ENCODE measurements at places on chromosomes 12 and 14. TPM values are rescaled to one million over a fixed set of nuclear protein-coding genes. Genes with fewer than 3 reads are reported as not detected.
A peak's percentile ranks its signal among the peaks of the same experiment; 100 is the strongest.

DNA sequence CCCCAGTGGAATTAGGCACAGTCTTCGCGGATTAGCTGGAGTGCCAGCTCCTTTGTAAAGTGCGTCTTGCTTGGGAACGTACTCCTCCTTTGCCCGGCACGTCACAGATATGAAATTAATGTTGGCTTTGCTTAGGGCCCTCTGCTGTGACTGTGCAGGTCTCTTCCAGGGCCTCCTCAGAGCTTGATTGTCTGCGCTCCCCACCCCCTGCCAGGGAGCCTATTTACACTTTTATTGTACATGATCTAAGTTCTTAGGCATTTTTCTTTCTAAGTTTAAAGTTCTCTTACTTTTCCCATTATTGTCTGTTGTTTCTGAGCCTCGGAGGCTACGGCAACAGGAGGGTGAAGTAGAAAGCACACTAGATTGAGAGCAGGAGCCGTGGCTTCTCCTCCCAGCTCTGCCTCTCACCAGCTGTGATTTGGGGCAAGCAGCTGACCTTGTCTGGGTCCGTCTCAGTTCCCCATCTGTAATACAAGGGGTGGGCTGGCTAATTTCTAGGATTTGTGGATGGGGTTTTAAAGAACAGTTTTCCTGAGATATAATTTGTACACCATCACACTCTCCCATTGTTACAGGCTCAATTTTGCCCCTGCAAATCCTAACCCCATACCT is 81.8 kb downstream of the TSPAN9 start:
- no peak for DNase-seq

DNA sequence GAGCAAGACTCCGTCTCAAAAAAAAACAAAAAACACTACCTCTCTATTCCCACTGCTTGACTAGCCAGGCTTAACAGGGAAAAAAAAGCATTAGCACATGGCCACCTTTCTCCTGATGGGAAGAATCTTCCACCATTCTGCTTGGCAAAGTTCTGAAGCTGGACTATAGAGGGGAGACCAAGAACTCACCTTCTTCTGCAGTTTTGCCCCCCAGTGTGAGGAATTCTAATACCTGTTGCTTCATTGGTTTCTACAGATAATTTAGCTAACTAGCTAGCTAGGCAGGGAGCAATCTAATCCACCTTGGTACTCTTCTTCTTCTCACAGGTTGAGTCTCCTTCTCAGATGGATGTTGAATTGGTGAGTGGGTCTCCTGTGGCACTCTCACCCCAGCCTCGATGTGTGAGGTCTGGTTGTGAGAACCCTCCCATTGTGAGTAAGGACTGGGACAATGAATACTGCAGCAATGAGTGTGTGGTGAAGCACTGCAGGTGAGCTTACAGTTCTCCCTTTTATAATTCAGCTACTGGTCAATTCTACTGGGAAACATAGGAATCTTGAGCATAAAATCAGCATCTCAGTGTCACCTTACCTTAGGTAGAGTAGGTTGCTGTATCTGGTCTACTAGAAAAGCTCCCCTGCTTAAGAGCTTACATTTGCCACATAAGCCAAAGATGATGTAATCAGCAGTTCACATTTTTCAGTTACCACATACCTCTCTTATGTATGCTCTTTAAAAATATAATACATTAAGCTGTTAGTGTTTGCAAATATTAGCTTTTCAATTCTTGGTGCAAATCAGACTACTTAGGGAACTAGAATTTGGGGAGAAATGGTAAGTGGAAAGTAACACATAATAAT is 16.0 kb downstream of the METTL3 start:
- no peak for DNase-seq

GRCh38 chr12:6606331-6607131 is 648 bp downstream of the CHD4 start:
- DNase-seq = peak; percentile 37

DNA sequence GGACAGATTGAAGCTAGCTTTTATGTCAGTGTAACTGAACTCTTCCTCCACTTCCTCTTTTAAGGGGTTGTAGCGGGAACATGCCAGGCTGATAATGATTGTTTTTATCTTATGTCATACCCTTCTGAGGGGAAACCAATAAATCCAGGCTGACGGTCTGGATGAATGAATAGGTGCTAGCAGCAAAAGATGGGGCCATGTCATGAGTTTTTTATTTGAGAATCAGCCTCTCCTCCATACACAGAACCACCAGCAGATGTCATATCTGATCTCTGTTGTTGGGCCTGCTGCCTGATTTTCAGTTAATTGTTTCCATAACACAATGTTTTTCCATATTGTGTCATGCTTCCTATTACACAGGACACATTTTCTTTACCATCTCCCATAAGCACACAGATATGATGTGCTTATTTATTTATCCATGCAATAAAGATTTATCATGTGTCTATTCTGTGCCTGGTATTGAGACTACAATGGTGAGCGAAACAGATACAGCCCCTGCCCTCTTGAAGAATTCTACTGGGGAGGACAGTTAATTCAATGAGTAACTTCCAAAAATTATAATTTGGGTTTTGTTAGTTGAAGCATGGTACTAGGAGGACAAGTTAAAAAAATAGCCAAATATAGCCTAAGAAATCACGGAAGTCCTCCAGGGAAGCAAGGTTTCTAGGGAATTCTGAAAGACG is 33.6 kb upstream of the CRY1 start:
- no peak for DNase-seq

GRCh38 chr14:54691525-54692283 is 124.8 kb downstream of the SAMD4A start:
- peak; percentile 71 for DNase-seq

GRCh38 chr12:89470741-89471509 is 53.7 kb downstream of the GALNT4 start:
- DNase-seq = no peak

GRCh38 chr14:94464290-94464689 is 11.7 kb upstream of the SERPINA11 start:
- DNase-seq = no peak

Gene AGAP2
- 3.9 TPM for total RNA-seq
